AG10803 (cell line): ENCODE measurements at places on chromosomes 5 and 9.

DNA sequence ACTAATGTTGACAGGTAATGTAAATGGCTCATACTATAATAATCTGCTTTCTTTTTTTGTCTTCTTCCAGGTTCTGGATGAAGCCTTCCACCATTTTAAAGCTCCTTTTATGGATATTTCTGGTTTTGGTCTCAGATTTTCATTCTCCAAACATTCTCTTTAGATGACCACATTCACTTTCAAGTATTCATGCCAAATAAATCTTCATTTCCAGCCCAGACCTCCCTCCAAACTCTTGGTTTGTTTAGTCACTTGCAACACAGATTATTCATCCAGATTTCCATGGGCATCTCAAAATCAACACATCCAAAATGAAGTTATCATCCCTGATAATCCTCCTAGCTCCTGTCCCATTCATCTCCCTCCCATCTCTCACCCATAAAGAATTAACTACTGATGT lies 40.3 kb upstream of the SVEP1 start:
- peak; percentile 73 for DNase-seq

- DNase-seq: peak; percentile 26
Observed at GRCh38 chr5:10140195-10140973, 109.3 kb downstream of the ATPSCKMT start.

GRCh38 chr9:89795538-89796195 lies 190.9 kb downstream of the GADD45G start:
- DNase-seq: no peak

- peak; percentile 38 for DNase-seq
Observed at GRCh38 chr5:89595056-89595455, 712.1 kb upstream of the MEF2C start.

DNA sequence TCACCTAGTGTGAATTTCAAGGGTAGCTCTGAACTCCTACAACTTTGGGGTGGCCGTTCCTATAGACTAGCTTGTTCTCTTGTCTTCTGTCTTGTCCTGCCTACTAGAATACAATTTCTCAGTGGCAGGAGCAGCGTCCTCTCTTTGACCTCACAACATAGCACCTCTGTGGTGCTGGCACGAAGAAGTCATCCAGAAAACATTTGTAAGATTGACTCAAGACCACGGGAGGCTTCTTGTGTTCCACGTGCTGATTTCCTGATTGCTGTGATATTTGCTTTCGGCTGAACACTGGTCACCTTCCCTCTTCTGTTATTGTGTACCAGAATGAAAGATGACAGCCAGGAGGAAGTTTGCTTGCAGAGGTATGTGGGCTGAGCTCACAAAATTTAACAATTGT lies 27.0 kb downstream of the SLC1A1 start:
- no peak for DNase-seq

- no peak for DNase-seq
Observed at GRCh38 chr5:151186538-151186937, 29.0 kb upstream of the ANXA6 start.

DNA sequence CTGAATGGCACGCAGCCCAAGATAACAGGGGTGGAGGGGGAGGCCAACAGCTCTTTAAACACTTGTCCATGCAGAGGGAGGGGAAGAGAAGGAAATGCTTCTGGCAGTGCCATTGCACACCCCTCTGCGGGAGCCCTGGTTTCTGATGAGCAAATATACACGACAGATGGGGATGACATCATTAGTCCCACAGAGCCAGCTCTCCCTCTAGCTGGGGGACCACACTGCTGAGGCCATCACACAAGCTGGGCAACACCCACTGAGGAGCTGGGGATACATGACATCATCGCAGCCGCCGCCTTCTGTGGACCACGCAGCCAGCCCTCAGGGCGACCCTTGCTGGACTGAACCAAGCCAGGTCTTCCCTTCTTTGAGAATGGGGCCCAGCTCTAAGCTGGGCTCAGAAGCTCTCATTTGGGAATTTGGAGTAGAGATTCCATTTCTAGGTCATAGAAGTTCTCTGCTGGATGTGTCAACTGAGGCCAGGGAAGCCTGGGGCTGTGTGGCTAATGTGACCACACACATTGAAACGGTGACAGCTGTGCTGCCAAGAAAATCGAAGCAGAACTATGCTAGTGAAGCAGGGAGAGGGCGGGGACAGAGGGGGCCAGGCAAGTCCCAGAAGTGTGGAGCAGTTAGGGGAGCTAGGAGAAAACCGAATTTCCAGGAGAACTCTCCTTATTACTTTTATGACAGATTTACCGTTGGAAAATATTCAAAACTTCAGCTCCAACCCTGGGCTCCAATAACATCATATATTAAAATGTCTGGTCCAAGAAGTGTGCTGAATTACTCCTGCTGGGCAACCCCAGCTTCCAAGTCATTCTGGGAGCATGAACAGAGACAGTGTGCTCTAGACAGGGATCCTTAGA lies 79.5 kb downstream of the PRRT1B start:
- no peak for DNase-seq

DNA sequence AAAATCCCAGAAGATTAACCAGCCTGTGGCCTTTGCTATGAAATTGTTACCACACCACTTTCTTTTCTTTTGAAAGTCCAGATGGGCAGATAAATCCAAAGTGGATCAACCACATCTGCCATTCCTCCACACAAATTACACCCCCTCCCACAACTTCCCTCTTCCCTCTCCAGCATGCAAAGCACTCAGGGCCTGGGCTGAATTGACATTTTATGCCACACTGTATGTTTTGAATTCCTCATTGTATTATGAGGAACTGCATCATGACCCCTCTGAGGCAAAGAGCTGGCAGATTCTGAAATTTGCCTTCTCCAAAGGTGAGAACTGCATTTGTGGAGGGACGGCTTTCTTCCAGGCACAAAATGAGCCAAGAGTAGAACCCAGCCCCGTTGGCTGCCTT lies 589.2 kb upstream of the KLF4 start:
- no peak for DNase-seq
